Activated gamma-delta T cell treated with Interleukin-2 at 50 U/mL for 16 hours (primary cell): ENCODE measurements at places on chromosomes 5 and 9.

DNA sequence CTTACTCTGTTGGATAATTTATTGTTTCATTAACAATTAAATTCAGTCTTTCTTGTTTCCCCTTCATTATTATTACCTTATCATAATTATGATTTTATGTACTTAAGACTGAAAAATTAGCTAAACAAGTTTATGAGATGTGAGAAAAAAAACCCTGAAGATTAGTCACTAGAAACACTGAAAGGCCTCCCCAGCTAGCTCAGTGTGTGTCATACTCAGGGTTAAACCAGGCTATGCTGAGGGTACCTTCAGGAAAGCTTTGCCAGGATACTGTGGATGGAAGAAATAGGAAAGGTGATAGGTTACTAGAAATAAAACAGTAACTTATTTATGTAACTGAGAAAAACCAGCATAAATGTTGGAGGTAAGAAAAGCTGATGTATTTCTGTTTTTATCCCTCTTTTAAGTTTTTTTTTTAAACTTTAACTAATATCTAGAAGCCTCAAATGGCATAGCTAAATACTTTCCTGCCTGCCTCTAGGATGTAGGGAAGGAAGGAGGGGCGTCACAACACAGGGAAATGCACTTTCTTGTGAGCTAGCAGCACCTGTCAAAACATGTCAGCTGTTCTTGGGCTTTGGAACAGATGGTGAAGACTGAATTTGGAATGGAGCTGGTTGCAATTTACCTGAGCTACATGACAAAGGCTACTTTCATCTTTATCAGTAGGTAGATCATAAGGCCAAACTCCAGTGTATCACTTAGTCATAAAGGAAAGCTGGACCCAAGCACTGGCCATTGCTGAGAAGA lies 24.2 kb downstream of the NMRK1 start:
- DNase-seq = no peak

GRCh38 chr5:476102-476813 lies 33.3 kb downstream of the EXOC3 start:
- no peak for DNase-seq

GRCh38 chr5:103010168-103010567 lies 109.8 kb downstream of the GIN1 start:
- no peak for DNase-seq

DNA sequence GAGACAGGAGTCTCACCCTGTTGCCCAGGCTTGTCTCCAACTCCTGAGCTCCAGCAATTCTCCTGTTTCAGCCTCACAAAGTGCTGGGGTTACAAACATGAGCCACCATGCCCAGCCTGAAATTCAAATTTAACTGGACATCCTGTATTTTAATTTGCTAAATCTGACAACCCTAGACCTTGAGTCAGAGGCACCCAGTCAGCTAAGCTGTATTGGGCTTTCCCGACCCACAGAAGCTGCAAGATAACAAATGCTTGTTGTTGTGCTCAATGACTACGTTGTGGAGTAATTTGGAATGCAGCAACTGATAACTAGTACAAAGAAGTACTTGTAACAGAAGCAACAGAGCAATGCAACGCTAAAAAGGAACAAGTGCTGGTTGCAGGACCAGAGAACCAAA lies 533.1 kb downstream of the NTRK2 start:
- no peak for DNase-seq

DNA sequence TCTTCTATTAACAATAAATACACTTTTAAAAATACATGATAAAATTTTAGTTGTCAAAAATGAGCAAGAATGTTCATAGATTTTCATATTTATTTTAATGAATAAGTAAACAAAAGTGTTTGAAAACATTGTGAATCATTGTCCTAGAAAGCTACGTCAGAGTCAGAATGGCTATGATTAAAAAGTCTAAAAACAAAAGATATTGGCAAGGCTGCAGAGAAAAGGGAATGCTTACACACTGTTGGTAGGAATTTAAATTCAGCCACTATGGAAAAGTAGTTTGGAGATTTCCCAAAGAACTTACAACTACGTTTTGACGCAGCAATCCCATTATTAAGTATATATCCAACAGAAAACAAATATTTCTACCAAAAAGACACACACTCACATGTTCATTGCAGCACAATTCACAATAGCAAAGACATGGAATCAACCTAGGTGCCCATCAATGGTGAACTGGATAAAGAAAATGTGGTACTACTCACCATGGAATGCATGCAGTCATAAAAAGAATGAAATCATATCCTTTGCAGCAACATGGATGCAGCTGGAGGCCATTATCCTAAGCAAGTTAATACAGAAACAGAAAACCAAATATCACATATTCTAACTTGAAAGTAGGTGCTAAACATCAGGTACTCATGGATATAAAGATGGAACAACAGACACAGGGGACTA lies 49.2 kb upstream of the FBXL17 start:
- no peak for DNase-seq

DNA sequence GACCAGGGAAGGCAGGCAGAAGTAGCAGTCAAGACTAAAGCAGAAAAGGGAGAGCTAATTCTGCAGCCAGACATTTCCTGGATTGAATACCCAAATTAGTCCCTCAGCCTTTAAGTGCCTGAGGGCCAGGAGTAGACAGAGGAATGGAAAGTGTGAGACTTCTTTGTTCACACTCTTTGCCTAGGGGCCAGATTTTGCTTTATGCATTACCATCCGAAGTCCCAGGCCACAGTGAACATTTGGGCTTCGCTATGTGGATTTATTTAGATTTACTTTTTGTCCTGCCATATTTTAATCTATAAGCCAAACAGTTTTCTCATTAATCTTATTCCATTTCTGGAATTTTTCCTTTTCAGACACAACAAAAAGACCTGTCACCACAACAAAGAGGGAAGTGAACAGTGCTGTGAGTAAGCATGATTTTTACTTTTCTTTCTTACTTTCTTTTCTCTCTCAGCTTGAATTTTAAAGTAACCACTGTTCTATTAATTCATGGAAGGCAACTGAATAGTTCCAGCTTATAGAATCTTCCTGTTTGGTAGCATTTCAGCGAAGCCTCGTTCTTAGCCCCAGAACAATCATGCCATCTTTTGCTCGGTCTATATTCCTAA lies 52.6 kb downstream of the PDCD1LG2 start:
- no peak for DNase-seq

- DNase-seq = no peak
Measured at GRCh38 chr9:104506565-104506964, 2.5 kb downstream of the OR13F1 start.

GRCh38 chr5:124477577-124477976 lies 268.9 kb downstream of the ZNF608 start:
- no peak for DNase-seq

DNA sequence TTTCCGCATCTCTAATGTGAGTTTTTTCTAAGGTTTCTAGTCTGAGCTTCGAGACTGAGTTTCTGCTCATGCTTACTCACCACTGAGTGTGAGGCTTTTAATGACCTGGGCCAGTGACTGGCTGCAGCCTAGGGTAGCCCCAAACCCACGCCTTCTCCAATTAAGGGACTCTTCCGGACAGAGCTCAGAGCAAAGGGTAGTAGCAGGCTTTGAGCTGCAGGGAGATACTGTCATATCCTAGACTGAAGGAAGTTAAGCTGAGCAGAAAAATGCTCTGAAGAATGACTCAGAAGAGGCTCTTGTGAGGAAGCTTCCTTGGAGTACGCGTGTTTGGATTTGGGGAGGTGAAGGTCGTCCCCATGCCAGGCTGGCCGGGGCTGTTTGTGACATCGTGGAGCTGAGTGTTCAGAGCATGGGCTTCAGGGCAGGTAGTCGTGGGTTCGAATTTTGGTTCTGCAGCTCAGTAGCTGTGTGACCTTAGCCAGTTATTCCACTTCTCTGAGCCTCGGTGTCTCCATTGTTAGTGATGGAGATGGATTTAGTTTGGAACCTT lies 3.5 kb downstream of the USP20 start:
- no peak for DNase-seq

- no peak for DNase-seq
Measured at GRCh38 chr5:76162335-76162734, 79.2 kb downstream of the SV2C start.

DNA sequence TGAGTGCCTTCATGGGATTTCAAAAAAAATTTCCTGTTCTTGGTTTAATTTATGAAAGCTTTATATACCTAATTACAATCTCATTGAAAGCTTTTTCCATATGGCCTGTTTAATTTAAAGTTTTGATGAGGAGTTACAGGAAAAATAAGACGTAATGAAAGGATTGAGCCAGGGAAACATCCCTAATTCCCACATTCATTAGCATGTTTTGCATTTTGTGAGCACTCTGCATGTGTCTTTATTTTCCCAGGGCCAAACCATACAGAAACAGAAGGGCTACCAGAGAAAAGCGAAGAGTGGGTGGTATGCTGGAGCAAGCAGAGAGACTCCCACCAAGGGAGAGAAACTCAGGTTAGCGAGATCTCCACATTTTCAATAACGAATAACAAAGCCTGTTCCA lies 20.3 kb upstream of the LECT2 start:
- no peak for DNase-seq
